ENCODE measurements at places on chromosomes 4 and X.

DNA sequence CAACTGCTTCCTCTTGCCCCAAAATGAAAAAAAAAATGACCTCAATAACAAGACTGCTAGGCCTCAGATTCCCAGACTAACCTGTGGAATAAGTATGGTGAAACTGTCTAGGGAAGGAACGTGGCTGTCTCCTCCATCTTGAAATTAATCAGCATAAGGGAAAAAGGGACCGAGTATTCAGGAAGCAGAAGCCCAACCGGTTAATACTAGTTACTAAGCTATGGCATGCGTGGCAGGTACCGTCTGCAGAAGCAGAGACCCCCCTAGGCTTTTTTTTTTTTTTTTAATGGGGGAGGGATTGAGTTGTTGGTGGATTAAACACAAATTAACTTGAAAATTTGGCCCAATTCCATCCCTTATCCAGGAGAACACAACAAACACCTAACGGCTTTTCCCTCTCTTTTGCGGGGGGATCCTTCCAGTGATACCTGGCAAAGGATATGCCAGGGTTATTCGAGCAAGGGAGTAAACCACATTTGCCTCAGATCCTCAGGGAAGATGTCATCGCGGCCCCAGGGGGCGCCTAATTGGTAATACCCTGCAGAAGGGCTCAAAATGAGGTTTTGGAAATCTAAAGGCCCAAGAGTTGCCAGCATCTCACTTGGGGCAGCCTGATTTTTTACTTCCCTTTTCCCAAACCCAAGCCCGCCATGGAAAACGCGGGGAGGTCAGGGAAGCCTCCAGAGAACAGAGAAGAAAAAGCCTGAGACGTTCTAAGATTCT, 893 bp downstream of the RLIM start:
- DNase-seq = no peak

DNA sequence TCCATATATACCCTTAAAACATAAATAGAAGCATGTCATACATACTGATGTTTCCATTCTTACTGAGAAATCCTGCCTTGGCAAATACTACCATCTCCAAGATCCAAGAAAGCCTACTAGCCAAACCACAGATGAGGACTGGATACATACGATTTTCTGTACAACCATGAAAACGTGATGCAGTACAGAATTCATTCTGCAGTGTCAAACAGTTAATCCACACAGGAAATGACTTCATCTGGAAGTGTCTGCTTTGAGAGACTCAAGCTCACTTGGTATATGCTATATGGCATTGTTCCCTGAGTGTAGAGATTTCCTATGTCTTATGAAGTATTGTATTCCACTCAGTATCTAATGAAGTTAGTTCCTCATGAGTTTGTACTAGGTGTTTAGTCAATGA, 94.3 kb downstream of the CT47B1 start:
- no peak for DNase-seq

DNA sequence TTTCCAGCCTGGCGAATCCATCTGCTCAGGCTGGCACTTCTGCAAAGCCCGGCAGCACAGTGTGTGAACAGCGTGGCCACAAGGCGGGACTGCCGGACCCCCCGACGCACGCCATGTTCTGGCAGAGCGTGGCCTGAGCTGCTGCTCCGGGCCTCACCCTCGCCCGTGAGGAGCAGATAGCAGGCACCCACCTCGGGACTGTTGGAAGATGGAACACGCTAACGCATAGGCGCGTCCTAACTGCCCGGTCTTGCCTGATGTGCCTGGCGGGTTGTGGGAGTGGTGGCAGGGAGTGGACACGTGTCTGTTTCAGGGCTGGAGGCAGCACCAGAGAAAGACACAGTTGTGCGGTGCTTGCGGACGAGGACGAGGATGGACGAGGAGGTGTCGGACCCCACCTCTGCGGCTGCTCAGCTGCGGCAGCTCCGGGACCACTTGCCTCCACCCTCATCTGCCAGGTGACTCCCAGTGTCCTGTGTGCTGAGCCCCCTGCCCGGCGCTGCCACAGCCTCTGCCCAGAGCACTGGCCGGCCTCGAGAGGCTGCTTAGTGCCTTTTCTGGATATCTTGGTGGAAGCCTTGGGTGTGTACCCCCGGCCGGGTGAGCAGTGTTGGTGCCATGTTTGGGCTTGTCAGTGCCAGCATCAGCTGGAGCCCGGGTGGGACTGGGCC, 28.2 kb downstream of the UVSSA start:
- DNase-seq = no peak

DNA sequence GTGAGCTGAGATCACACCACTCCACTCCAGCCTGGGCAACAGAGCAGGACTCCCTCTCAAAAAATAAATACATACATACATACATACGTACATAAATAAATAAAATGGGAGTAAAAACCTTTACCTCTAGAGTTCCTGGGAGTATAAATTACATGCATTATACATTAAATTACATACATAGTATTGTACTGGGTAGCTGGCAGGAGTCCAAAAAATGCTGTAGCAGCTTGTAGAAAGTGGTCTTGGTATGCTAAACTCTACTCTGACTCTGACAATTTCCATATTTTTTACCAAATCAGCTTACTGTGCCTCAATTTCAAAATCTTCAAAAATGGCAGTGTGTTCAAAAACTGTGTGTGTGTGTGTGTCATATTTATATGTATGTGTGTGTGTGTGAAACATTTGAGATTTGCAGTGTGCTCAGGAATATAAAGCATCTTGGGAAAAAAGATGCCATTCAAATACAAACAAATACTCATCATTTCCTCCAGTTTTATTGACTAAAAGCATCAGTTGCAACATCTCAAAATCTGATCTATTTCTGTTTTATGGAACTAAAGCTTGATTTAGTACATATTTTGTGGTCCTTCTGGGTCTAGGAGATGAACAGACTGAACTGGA, 171.7 kb downstream of the SHROOM3 start:
- DNase-seq = no peak

DNA sequence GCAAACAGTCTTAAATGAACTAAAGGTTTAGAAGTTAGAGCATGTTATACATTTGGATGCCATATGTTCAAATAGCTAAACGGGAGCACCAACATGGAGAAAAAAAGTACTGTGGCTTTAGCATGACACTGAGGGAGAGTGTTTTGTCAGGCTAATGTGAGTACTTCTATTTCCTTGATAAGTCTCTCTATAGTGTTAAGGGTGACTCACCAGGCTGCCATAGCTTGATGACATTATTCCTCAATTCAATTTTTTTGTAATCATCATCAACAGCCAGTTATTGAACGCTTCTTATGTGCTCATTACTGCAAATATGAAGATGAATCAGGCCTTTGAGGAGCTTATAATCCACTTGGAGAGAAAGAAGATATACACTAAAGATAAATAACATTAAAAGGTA, 211.4 kb upstream of the GPR101 start:
- no peak for DNase-seq

GRCh38 chr4:85783483-85783882, 308.5 kb downstream of the ARHGAP24 start:
- DNase-seq = no peak

- DNase-seq = no peak
Observed at GRCh38 chr4:137649711-137650450, 117.6 kb upstream of the PCDH18 start.

DNA sequence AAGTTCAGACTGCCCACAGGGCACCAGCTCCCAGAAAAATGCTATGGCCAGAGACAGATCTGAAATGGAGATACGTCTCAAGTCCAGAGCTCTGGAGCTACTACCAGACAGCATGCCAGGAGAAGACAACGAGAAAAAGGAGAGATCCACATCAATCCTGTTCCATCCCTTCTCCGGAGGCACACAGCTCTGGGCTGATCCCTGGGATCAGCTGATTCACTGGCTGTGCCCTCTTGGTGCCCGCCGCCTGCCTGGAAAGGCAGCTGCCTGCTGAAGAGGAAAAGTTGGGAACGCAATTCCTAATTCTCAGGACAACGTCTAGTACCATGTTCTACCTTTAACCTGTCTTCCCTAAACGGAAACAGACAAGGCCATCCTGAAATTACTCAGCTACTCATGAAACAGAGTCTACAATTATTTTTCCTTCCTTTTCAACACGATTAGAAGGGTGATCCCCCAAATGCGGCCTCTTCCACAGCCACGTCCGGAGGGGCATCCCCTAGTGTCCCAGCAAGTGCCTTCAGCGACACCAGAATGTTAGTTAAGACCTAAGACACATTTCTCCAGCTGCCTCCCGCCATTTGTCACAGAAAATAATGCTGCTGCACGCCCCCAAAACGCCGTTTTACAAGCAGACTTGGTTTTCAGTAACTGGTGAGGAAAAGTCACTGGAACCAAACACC, 2.4 kb downstream of the ZFYVE28 start:
- no peak for DNase-seq

DNA sequence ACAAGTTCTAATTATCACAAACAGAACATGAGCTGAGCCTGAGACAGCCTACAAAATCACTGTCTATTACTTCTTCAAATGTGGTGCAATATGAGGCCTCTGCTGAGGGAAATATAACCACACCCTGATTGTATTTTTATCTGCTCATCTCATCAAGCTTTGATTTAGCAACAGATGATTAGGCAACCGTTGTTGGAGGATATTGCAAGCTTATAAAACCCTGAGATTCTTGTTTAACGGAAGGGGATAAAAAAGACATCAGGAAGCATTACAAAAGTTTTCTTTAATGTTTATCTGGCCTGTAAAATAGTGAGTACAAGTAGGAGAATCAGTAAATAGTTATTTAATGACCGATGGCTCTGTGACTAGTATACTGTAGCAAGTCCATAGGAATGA, 108.5 kb downstream of the ZNF330 start:
- no peak for DNase-seq

DNA sequence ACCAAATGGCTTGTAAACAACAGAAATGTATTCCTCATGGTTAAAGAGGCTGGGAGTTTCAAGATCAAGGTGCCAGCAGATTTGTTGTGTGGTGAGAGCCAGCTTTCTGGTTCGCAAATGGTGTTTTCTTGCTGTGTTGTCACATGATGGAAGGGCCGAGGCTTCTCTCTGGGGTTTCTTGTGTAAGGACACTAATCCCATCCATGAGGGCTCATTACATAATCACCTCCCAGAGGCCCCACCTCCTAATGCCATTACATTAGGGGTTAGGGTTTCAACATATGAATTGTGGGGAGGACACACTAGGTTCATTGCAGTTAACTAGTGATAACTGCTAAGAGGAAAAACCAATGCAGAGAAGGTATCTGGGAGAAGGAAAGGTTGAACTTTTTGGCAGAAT, 103.5 kb upstream of the ENPEP start:
- no peak for DNase-seq

DNA sequence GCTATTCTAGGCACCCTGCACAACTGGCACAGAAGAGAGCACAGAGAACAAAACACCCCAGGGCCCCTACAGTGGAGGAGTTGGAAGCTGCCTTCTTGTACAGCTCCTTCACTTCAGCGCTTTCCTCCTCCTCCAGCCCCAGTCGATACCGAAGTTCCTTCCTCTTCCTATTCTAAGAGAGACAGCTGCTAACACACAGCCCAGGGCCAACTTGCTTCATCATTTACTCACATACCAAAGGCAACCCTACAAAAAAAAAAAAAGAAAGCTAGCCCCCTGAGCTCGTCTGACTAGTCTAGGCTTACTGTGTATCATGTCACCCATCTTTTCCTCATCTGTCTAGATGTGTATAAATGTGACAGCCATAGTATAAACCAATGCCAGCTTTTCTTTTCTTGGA, 64.5 kb downstream of the MID1 start:
- no peak for DNase-seq

- no peak for DNase-seq
Observed at GRCh38 chrX:87167841-87168240, 349.8 kb upstream of the KLHL4 start.

GRCh38 chr4:72313121-72313520, 255.9 kb downstream of the ADAMTS3 start:
- no peak for DNase-seq

DNA sequence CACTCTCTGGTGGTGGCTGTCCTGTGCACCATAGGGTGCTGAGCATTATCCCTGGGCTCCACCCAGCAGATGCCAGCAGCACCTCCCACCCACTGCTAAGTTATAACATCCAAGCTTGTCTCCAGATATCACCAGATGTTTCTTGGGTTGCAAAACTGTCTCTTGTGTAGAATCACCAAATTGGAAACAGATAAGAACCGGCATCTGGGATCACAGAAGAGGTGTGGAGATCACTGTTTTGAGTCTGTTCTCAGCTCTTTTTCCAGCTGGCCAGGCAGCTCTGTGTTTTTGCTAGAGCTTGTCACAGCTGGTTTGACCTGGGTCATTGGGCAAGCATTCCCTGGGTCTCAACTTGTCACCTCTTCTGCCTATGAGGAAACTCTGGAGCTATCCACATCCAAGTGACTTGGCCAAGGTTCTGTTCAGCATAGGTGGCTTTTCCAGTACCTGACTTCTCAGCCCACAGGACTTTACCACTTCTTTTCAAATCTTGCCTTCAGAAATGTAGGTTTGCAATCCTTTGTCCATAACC, 15.3 kb upstream of the PUDP start:
- DNase-seq = no peak

- no peak for DNase-seq
Observed at GRCh38 chr4:140971077-140971792, 162.0 kb downstream of the RNF150 start.

DNA sequence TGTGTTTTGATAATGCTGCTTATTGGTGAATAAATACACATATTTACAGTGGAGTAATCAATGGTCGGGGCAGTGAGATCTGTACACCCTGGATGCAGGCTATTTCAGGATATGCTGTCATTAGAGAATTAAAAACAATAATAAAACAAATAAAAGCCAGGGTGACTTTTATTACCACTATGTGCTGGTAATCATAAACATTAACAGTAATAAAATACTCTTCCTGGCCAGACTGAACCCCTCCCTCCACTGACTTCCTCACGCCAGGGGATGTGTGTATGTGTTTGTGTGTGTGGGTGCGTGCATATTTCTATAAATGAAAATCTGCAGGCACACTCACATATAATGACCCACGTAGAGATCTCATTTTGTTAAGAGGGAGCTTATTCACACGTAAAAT, 98.0 kb upstream of the MAP9 start:
- no peak for DNase-seq

GRCh38 chr4:187883836-187884475, 111.6 kb upstream of the ZFP42 start:
- no peak for DNase-seq

- no peak for DNase-seq
Observed at GRCh38 chr4:155161357-155161756, 47.1 kb upstream of the NPY2R start.

DNA sequence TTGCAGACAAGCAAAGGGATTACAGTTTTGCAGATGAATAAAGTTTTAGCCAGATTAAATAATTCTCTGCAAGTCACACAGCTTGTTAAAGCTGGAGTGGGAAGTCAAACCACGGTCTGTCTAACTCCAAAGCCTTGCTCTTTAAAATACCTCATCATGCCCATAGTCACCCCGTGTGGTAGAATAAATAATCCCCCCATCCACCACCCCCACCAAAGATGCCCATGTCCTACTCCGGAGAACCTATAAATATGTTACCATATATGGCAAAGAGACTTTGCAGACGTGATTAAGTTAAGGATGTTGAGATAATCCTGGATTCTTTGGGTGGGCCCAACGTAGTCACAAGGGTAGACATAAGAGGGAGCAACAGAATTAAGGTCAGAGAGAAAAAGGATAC, 118.7 kb downstream of the BEND2 start:
- DNase-seq = no peak

GRCh38 chr4:93529692-93530372, 298.7 kb upstream of the ATOH1 start:
- DNase-seq = no peak

GRCh38 chrX:148133105-148133725, 152.1 kb downstream of the FMR1NB start:
- DNase-seq = no peak
